ENCODE measurements at places on chromosomes 13 and 19. TPM values are rescaled to one million over a fixed set of nuclear protein-coding genes. Genes with fewer than 3 reads are reported as not detected.
A peak's percentile ranks its signal among the peaks of the same experiment; 100 is the strongest.

- H3K4me3 ChIP-seq = no peak overlapping the region
- no peaks in the 10 kb centered on the region for H3K4me1 ChIP-seq
- no peak for DNase-seq
- no peaks in the 10 kb centered on the region for H3K27me3 ChIP-seq
- H3K27ac ChIP-seq = no peak overlapping the region
These were observed 361.6 kb downstream of the RBM26 start for GRCh38 chr13:79044415-79044814.

The KCNC3 gene
- under 0.01 TPM for total RNA-seq

The IFI30 gene
- 8.8 TPM for total RNA-seq

The CABP5 gene
- not detected for total RNA-seq

The FPR1 gene
- not detected for total RNA-seq

DNA sequence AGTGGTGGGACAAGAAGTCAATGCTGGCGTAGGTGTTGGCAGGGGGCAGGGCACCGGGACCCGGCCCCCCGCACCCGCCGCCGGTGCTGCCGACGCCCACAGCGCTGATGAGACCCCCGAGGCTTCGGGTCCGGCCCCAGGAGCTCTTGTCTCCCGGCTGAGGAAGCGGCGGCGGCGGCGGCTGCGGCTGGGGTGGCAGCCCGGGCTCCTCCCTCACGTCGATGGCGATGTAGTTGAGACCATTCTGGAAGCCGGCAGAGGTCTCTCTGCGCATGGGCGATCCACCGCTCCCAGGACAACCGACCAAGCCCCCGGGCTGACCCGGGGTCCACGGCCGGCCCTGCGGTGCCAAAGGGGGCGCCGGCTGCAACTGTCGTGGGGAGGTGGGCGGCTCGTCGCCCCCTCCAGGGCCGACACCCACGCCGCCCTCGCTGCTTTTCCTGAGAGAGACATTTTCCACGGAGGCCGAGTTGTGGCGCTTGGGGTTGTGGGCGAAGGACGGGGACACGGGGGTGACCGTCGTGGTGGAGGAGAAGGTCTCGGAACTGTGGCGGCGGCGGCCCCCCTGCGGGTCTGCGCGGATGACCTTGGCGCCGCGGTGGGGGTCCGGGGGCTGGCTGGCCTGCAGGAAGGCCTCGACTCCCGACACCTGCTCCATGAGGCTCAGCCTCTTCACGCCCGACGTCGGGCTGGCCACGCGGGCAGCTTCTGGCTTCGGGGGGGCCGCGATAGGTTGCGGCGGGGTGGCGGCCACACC, 4.1 kb downstream of the IRS2 start:
- H3K27me3 ChIP-seq = no peaks in the 10 kb centered on the region
- no peak for DNase-seq
- H3K4me3 ChIP-seq = peak overlapping the region; percentile 63
- H3K27ac ChIP-seq = no peak overlapping the region
- H3K4me1 ChIP-seq = peaks cover 3% of the 10 kb centered on the region

The FAM32A gene
- total RNA-seq = 106 TPM

DNA sequence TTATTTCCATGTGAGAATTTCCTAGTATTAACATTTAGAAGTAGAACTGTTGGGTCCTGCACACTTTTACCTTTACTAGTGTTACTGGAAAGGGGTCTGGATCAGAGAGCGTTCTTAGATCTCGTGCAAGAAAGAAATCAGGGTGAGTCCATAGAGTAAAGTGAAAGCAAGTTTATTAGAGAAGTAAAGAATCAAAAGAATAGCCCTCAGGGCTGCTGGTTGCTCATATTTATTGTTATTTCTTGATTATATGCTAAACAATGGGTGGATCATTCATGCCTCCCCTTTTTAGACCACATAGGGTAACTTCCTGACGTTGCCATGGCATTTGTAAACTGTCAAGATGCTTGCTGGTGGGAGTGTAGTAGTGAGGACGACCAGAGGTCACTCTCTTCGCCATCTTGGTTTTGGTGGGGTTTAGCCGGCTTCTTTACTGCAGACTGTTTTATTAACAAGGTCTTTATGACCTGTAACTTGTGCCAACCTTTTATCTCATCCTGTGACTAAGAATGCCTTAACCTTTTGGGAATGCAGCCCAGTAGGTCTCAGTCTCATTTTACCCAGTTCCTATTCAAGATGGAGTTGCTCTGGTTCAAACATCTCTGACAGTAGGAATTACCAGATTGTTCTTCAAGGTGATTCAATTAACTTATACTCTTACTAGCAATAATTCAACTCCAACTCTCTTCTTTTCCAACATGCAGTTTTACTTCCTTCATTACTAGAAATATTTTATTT, 27.4 kb downstream of the NDFIP2 start:
- H3K27me3 ChIP-seq = no peaks in the 10 kb centered on the region
- no peaks in the 10 kb centered on the region for H3K4me1 ChIP-seq
- no peak for DNase-seq

The NLRP9 gene
- total RNA-seq = not detected

DNA sequence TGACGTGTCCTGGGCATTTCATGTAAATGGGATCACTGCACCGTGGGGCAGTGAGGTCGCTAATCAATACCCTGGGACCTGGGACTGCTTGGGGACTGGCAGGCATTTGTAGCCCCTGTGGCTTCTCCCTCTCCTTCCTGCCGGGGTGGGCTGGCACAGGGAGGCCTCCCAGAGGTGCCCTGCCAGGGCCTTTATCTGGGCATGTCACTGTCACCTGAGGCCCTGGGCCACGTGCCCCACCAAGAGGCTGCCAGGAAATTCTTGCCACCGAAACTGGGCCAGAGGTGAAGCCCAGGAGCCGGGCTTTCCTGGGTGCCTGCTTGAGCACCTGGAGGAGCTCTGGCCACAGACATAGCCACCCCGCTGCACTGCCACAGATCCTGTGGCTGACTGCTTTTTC, 1.8 kb upstream of the NMRK2 start:
- H3K27ac ChIP-seq = no peak overlapping the region
- H3K36me3 ChIP-seq = no peaks in the 10 kb centered on the region
- peaks cover 8% of the 10 kb centered on the region for H3K27me3 ChIP-seq

GRCh38 chr13:37884026-37884425, 14.5 kb upstream of the TRPC4 start:
- no peaks in the 10 kb centered on the region for H3K27me3 ChIP-seq
- no peak for DNase-seq
- H3K27ac ChIP-seq = no peak overlapping the region
- no peaks in the 10 kb centered on the region for H3K36me3 ChIP-seq
- no peak overlapping the region for H3K4me3 ChIP-seq
- H3K4me1 ChIP-seq = no peaks in the 10 kb centered on the region

DNA sequence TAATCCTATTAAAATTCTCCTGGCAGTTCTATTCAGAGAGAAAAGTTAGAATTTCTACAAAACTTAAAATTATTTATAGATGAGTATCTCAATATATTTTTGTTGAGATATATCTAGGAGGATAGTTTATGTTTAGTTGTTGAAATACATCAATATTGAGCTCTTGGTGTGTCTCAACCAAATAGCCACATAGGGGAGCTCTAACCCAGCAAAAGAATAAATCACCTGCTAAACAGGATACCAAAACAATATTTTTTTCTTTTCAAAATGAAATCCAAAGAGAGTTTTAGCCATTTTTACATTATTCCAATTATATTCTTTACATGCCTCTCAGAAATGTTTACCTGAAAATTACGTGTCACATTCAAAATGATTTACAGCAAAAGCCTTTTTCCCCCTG, 954.7 kb downstream of the SLITRK6 start:
- no peaks in the 10 kb centered on the region for H3K4me1 ChIP-seq
- H3K36me3 ChIP-seq = no peaks in the 10 kb centered on the region
- peak; percentile 26 for DNase-seq
- H3K4me3 ChIP-seq = no peak overlapping the region
- no peak overlapping the region for H3K27ac ChIP-seq

- no peaks in the 10 kb centered on the region for H3K27me3 ChIP-seq
- H3K36me3 ChIP-seq = no peaks in the 10 kb centered on the region
- no peak for DNase-seq
These were observed 733.7 kb upstream of the ATXN8OS start for GRCh38 chr13:69373747-69374425.

Measured in fibroblast of lung (primary cell).